T follicular helper cell (primary cell): ENCODE measurements at places on chromosomes 7 and 10.

- DNase-seq = no peak
Measured at GRCh38 chr10:125882596-125882995, 1.5 kb upstream of the DHX32 start.

DNA sequence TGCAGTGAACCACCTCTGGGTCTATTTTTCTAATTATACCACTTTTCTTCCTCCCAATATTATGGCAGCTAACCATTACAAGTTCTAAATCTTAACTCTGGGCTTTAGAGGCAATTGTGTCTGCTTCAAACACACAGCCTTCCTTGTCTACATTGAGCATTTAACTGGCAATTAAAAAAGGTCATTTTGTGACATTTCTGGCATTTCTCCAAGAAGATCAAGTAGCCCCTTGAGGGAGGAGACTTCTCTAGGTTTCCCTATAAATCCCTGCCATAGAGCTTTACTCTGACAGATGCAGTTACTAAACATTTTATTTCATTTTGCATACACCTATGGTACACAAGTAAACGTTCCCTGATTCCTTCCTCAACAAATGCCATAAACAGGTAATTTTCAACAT is 33.4 kb upstream of the FAM133B start:
- DNase-seq = no peak

DNA sequence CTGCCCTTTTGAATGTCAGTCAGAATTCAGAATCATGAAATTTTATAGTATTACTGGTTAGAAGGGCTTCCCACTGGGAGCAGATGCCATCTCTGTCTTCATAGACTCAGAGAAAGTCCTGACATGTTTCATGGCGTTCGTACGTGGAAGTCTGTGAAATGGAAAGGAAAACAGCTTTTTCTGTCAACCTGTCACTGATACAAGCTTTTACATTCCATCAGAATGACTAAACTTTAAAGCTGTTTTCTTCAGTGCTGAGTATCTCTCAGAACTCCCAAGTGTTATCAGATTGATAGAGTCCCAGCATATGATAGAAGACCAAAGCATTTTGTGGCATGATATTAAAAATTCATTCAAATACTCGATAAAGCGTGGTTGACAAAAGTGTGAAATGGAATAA is 726.7 kb upstream of the GALNT17 start:
- no peak for DNase-seq

GRCh38 chr7:130891254-130892094 is 157.5 kb upstream of the KLF14 start:
- no peak for DNase-seq

- DNase-seq = no peak
Measured at GRCh38 chr10:52706332-52707070, 66.1 kb downstream of the MBL2 start.

DNA sequence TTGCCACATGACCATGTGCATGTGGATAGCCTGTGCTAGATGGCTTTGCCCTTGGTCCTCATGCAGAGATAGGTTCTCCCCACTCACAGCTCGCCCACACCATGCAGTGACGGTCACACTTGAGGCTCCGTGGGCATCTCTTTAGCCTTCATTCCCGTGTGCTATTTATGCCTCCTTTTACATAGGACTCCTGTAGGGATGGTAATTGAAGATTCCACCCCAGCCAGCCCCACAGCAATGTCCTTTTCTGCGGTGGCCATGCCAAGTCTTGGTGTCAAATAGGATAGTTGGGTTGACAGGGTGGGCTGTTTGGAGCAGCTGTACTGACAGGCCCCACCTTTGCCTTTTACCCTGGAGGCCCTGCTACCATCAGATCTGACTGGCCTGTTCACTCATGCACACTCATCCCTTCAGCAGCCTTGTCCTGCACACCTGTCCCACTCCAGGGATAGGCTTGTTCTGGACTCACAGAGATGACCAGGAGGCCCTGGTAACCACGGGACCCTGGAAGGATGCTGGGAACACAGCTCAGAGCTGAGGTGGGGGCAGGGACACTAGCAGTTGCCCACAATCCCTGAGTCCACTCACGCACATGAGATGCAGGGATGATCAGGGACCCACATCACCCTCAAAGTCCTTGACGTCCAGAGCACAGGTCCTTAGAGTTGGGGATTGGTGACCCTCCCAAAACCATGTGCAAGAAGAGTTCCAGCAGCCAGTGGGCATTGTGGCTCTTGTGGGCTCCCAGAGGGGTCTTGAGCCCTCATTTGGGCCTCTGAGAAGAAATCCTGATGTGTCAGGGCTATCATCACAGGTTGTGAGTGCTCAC is 71.2 kb downstream of the ADCY1 start:
- no peak for DNase-seq

DNA sequence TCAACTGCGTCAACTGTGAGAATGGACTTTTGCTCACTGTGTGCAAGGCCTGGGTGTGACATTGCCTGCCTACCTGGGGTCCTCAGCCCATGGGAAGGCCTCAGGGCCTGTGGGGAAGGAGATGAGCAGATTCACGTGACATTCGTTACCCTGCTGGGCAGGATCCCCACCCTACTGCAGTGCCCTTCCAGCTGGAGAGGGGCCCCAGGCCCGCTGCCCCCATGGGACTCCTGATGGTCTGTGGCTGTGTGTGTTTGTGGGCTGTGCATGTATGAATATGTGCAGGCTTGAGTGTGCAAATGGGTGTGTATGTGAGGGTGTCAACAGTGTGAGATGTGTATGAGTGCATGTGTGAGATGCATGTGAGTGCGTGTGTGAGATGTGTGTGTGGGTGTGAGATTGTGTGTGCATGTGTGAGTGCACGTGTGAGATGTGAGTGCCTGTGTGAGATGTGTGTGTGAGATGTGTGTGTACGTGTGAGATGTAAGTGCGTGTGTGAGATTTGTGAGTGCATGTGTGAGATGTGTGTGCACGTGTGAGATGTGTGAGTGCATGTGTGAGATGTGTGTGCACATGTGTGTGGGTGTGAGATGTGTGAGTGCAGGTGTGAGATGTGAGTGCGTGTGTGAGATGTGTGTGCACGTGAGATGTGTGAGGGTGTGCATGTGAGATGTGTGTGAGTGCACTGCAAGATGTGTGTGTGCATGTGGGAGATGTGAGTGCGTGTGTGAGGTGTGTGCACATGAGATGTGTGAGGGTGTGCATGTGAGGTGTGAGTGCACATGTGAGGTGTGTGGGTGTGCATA is 29.7 kb downstream of the PPIF start:
- DNase-seq = no peak

DNA sequence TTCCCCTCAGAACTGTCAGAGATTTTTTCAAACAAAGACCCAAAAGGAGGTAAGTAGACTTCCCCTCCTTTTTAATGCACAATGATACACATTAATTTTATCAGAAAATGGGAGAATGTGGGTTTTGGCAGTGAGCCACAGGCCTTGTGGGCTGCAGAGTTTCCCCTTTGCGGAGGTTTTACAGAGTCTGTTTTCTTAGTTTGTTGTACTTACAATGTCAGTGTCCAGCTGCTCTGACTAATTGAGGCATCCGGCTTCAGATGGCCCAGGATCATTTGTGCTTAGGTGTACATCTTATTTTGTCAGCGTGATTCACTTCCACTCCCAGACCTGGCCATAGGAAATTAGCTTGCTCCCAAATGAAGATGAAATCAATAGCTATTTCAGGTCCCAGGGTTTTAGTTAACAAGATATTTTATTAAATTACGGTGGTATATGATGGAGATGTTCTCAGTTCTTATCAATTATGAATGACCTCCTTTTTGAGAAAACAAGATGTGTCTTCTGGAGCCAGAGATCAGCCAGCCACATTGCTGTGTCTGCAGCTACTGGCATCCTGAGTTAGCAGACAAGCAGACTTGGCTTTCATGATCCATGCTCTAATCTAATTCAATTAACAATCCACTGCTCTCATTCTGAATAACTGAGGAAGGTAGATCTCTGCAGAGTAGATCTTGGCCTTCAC is 1086.6 kb upstream of the SORCS1 start:
- DNase-seq = no peak

GRCh38 chr10:91980319-91980718 is 56.7 kb downstream of the BTAF1 start:
- DNase-seq = no peak

GRCh38 chr7:34747176-34747781 is 89.3 kb downstream of the NPSR1 start:
- no peak for DNase-seq

GRCh38 chr7:137545059-137545716 is 201.7 kb upstream of the PTN start:
- DNase-seq = no peak

GRCh38 chr7:50557099-50557498 is 8.1 kb downstream of the DDC start:
- no peak for DNase-seq

DNA sequence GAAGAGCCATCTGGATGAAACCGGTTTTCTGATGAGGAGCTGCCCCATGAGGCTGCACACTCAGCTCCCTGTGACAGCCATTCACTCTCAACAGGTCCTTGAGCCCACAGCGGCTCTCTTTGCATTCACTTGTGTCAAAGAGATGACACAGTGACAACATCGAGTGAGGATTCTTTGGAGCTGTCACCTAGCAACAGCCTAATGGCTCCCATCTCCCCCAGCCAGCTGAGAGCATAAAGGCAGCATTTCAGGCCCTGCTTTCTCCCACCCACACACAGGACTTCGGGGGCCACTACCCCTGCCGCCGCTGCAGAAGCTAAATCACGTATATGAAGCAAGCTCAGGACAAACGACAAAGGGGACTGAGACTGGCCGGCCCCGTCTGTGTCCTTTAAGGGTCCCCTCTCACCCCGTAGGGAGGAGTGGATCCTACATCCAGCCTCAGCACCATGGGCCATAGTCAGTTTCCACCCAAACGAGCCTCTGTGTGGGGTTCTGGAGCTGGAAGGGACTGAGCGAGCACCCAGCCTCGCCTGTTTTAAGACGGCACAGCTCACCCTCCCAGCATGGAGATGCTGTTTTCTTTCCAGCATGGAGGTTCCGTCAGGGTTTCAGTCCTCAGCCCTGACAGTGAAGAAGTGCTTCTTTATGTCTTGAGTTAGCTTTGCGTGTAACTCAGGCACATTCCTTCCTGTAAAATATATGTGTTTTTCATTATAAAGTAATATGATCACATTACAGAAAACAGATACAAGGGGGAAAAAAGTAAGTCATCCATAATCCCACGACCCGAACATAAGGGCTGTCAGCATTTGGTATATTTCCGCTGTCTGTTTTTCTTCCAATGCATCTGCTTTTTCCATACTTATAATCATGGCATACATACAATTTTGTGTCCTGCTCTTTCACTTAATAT is 4.9 kb downstream of the CPA4 start:
- no peak for DNase-seq

DNA sequence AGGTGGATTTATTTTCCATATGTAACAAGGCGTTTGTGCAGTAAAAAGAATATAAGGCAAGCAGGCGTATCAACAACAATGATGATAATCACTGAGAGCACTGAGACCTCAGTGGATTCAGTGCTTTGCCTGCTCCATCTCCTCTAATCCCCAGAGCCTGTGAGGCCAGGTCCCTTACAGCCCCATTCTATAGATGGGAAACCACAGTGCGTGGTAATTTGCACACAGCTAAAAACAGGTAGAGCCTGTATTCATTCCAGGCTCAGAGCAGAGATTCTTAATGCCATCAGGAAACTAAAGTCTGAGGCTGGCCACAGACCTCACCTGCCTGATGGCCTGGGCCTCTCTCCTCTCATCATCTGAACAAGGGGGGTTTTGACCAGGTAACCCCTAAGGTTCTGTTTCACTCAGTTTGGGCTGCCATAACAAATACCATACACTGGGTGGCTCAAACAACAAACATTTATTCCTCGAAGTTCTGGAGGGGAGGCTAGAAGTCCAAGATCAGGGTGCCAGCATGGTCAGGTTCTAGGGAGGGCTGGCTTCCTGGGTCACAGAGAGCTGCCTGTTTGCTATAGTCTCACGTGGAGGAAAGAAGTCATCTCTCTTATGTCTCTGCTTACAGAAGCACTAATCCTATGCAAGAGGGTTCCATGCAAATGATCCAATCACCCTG is 10.3 kb upstream of the RASSF4 start:
- no peak for DNase-seq

DNA sequence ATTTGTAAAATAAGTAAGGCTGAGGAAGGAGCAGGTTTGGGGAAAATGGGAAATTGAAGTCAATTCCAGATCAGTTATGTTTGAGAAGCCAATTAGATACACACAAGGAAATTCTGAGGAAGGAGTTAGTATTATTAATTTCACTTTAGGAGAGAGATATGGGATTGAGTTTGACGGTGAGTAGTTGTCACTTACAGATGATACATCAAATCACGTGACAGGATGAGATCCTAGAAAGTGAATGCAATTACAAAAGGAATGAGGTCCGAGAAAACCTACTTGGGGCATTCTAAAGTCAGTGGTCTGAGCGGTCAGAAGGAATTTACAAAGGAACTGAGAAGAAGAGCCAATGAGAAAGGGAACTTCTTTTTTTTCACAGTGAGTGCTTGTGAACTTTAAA is 364.3 kb upstream of the TMEM229A start:
- no peak for DNase-seq

- DNase-seq = no peak
Measured at GRCh38 chr10:59825932-59826331, 72.7 kb upstream of the MRLN start.

GRCh38 chr10:38212460-38212859 is 118.3 kb downstream of the ZNF37A start:
- no peak for DNase-seq

DNA sequence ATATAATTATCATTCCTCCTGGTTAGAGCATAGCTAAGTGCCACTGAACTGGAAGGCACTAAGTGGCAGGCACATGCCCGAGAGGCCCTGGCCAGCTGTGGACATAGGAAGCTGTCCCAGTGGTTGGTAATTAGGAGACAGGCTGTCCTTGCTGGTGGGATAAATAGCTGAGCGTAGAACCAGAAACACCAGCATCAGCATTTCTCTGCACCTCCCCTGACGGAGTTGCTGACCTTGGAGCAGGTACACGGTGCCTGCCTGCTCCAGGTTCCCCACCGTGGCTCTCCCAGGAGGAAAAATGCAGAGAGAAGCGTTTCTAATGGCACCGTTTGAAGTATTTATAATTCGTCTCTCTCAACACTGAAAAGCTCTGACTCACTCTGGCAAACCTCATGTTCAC is 5.6 kb upstream of the ABLIM1 start:
- DNase-seq = no peak

GRCh38 chr7:141525973-141526514 is 25.2 kb upstream of the AGK start:
- DNase-seq = no peak

- no peak for DNase-seq
Measured at GRCh38 chr7:128167791-128168666, 73.0 kb upstream of the LEP start.

DNA sequence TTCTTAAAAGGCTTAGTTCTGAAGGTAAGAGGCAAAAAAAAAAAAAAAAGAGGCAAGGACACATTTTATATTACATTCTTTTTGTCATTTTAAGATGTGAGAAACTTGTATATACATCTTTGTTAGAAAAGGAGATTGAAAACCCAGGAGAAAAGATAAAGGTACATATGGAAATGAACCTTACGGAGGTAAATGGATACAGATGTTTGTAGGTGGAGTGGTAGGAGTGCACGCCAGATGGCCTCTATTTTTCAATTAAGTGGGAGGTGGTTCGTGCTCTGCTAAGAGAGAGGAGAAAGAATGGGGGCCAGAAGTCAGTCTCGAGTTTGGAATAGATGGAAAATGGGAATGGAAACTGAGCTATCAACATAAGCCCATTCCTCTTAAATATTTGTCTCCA is 622.5 kb upstream of the GHITM start:
- DNase-seq = no peak
